Trophoblast cell (in vitro differentiated cells and primary cell): ENCODE measurements at places on chromosomes 13 and 19.

DNA sequence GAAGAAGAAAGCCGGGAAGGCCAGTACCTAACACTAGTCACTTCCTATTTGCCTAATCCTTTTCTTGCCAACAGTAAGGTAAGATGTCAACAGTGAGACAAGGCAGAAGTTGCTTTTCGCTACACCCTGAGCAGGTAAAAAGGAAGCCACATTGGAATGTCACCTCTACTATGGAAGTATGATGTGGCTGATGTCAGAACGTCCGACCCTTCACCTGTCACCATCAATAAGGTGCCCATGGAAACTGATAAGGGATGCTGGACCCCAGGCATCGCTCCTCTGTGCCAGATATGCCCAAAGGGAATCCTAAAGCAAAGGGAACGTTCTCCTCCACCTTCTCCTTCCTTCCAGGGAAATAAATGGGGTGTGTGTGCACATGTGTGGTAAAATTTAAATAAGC lies 34.3 kb downstream of the COL4A1 start:
- no peak for DNase-seq

DNA sequence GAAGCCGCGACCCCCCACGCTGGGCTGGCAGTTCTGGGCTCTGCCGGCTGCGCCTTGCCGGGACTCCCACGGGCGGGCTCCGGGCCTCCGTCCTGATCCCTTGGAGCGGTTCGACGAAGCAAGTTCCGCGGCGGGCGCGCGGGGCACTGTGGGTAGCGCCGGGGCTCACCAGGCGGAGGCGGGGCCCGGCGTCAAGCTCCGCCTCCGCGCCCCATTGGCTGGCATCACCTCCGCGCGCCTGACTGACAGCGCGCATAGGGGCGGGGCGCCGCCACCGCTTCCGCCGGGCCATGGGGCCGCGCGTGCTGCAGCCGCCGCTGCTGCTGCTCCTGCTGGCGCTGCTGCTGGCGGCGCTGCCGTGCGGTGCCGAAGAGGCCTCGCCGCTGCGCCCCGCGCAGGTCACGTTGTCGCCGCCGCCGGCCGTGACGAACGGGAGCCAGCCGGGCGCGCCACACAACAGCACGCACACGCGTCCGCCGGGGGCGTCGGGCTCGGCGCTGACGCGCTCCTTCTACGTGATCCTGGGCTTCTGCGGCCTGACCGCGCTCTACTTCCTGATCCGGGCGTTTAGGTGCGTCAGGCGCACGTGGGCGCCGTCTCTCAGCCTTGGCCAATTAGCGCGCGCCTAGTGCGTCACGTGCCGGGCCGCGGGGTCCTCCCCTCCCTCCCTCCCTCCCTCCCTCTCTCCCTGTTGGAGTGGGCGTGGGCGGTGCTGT lies at the start of gene FAM174C:
FAM174C (plus strand) TSS at position 271 of the 716 bp plus-strand sequence; CDS start at position 291, 20 bp downstream.
- DNase-seq: peak; percentile 97

DNA sequence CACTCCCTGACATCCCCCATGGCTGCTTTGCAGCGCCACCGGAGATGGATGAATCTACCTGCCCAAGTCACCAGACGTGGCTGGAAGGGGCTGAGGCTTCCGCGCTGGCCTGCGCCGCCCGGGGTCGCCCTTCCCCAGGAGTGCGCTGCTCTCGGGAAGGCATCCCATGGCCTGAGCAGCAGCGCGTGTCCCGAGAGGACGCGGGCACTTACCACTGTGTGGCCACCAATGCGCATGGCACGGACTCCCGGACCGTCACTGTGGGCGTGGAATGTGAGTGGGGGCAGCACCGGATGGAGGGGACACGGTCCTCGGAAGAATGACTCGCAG lies 4.6 kb downstream of the ICAM5 start:
- no peak for DNase-seq

DNA sequence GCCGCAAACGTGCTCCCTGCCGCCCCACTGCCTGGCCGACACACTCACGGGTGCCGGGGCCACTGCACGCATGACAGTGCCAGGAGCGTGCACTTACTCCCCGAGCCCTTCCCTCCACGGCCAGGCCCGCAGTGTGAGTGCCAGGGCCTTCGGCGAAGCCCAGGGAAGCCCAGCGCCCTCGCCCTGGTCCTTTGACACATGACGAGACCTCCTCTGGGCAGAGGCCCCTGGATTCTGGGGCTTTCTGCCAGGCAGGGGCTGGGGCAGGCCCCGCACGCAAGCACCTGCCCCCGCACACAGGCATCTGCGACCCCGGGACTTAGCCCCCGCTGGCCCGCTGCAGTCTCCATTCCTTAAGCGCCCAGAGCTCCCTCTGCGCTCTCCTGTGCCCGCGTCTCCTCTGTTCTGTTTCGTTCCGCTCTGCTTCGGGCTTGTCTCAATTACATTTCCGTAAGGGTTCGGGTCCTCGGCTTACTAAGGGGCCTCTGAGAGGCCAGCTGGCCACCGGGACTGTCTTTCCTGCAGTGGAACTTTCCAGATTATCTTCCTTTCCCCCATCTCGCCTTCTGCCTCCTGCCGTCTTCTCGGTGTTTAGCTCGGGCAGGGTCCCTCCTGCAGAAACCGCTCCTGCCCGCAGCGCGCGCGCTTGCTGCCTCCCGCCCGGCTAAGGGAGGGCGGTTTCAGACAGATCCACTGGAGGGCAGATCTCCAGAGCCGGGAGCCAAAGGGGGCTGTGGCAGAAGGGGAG lies 98.8 kb downstream of the ING1 start:
- no peak for DNase-seq

DNA sequence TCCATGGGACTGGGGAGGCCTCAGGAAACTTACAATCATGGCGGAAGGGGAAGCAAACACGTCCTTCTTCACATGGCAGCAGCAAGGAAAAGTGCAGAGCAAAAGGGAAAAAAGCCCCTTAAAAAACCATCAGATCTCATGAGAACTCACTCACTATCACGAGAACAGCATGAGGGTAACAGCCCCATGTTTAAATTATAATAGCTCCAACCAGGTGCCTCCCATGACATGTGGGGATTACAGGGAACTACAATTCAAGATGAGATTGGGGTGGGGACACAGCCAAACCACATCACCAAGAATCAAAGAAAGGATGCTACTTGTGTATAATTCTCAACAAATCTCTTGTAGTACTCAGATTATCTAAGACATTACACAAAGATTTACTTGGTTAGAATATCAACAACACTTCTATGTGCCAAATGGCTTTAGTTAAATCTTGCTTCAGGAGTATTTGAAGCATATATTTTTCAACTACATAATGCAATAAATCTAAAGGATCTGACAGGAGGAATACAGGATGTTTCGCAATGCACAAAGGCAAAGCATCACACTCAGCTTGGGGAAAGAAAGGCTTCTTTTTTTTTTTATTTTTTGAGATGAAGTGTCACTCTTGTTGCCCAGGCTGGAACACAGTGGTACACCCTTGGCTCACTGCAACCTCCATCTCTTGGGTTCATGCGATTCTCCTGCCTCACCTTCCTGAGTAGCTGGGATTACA lies 180.0 kb downstream of the LHFPL6 start:
- DNase-seq: no peak

- no peak for DNase-seq
Observed at GRCh38 chr13:113793718-113794085, 34.7 kb downstream of the TMEM255B start.

- DNase-seq: no peak
Observed at GRCh38 chr19:18412610-18413239, 6.5 kb upstream of the SSBP4 start.

DNA sequence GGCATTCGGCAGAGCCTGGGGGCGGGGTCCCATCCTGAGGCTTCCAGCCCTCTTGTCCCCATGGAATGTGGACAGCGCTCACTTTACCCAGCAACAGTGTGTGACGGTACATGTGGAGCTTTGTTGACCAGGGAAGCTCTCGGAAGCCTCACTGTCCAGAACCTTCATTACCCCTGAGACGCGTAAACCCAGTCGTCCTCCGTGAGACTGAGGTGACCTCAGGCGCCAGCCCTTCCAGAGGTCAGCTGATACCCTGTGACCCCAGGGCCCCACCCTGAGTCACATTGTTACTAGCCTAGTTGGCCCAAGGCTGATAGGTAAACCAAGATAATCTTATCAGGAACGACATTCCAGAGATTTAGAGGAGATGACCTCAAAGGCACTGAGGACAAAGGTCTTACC lies 10.2 kb upstream of the TMEM160 start:
- peak; percentile 96 for DNase-seq

GRCh38 chr19:58516246-58516836 lies 3.3 kb downstream of the ZBTB45 start:
- no peak for DNase-seq

DNA sequence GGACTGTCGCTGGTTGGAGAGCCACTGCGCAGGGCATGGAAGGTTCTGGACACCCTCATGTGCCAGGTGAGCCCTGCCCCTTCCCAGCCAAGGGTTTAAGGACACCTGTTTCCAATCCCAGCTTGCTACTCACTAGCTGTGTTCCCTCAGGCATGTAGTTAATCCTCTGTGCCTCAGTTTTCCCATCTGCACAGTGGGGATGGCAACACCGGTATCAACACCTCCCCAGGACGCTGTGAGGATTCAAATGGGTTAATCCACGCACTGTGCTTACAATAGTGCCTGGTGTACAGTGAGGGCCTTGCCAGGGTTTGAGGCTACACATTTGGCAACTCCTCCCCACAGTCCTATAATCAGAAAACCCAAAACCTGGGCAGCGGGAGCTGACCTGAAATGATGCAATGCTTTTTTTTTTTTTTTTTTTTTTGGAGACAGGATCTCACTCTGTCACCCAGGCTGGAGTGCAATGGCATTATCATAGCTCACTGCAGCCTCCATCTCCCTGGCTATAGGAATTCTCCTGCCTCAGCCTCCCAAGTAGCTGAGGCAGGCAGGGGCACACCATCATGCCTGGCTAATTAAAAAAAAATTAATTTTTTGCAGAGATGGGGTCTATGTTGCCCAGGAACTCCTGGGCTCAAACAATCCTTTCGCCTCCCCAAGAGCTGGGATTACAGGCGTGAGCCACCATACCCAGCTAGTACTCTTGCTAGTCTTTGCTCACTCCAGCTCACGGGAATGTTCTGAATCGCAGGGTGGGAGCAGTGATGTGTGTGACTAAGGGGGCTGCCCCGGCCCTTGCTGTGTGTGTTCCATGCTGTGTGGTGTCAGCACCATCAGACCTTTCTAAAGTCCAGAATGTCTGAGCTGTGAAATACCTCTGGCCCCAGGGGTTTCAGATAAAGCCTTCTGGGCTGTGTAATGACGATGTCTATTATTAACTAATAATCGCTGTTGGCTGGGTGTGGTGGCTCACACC lies 2.3 kb downstream of the ACP4 start:
- DNase-seq: no peak

GRCh38 chr13:73740666-73741065 lies 393.5 kb downstream of the KLF12 start:
- DNase-seq: no peak

- no peak for DNase-seq
Observed at GRCh38 chr13:91804724-91805123, 406.3 kb downstream of the GPC5 start.

GRCh38 chr13:79171141-79172061 lies 234.7 kb downstream of the RBM26 start:
- no peak for DNase-seq

DNA sequence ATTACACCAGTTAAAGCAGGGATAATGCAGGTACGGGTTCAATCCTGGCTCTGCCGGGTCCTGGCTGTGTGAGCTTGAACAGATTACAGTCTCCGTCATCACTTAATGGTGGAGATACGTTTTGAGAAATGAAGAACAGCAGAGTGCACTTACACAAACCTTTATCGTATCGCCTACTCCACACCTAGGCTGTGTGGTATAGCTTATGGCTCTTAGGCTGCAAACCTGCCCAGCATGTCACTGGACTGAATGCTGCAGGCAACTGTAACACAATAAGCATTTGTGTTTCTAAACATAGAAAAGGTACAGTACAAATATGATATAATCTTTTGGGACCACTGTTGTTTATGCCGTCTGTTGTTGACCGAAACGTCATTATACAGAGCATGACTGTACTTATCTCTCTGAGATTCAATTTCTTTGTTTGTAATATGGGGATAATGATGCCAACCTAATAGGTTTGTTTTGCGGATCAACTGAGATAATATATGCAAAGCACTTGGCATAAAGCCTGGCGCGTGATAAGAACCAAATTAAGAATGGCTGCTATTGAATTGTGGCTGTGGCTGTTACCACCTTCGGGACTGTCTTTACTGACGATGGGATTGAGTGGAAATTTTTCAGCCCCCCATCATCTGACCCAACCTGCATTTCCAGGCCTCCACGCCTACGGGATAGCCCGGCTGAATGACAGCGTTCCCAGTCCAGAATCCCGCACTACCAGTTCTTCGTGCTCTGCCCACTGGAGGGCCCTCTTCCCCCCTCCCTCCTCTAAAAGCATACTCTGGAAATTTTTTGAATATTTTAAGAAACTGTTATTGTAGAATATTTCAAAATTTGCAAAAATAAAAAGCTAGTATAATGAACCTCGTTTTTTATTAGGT lies 11.2 kb downstream of the KRTDAP start:
- peak; percentile 20 for DNase-seq

DNA sequence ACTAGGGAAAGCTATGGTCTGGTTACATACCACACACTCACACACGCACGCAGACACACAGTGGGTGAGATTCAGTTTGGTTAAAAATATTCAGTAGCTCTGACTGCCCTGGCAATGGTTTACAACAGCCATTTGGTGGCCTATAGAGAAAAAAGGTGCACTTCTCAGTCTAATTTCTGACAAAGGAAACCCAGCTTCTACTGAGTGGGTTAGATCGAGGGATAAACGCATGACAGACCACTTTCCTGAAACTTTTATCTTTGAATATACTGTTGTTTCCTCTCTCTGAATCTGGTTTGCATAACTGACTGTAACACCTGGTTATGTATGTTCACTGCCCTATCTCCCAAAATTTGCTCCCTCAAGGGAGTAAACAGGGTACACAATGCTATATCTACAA lies 2.5 kb downstream of the LIG4 start:
- DNase-seq: no peak

- no peak for DNase-seq
Observed at GRCh38 chr19:41533671-41534215, 42.2 kb upstream of the CEACAM21 start.

- no peak for DNase-seq
Observed at GRCh38 chr13:34344816-34345215, 526.9 kb downstream of the RFC3 start.

DNA sequence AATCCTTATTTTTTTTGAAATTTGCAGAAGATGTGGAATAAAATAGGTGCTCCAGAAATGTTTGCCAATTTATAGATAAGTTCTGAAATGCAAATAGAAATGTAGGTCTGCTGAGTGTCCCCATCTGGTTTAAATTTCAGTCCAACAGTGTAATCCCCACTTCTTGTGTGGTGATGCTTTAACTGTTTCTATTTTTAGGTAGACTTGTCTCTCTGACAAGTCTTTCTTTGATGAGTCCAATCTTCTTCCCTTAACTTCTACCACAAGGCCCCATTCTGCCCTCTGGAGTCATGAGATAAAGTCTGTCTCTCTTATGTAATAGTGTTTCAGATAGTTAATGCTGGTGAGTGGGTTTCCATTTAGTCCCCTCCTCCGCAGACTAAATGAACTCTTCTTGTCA lies 390.4 kb downstream of the RFC3 start:
- no peak for DNase-seq

DNA sequence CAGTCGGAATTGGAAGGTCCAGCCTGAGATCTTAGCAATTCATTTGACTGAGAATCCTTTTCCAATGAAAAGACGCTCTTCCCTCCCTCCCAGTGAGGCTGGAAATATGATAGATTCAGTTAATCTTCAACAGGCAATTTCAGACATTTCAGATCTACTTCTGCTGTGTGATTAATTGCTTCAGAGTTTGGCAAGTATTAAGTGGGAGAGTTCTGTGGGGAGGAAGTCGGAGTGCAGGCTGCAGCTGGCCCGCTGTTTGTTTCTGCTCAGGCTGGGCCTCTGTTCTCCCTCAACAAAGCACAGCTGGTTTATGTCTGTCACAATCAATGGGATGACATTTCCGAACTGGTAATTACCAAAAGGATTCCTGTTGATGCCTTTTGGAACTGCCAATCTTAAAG lies 178.2 kb downstream of the NDFIP2 start:
- DNase-seq: no peak

- DNase-seq: no peak
Observed at GRCh38 chr13:107681600-107681999, 533.7 kb downstream of the LIG4 start.
